ENCODE measurements at places on chromosomes 16 and 17.

- DNase-seq, result no peak
These were observed 19.7 kb upstream of the RCVRN start for GRCh38 chr17:9924735-9925191.

- DNase-seq, result no peak
These were observed 63.9 kb upstream of the CNEP1R1 start for GRCh38 chr16:49961089-49961488.

DNA sequence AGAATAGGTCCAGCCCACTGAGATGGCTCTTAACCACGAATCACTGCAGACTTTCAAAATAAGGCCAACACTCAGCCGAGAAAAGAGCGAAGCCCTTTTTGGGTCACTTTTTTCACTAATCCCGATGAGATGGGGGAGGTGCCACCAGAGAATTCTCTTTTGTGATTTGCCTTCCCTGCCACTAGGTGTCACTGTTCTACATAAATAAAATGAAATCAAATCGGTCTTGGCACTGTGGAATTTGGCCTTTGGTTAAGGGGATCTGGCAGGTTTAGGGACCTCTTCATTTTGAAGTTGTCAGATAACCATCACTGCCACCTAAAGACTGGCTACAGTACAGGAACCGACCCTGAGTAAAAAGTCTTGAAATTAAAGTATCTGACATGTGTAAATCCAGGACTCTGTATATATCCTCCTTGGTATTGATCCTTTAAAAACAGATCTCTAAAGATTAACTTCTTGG, 147.0 kb downstream of the HS3ST4 start:
- no peak for DNase-seq

- DNase-seq, result no peak
These were observed 5.7 kb downstream of the TRIM47 start for GRCh38 chr17:75872434-75873351.

GRCh38 chr16:15491411-15491810, 57.0 kb downstream of the BMERB1 start:
- no peak for DNase-seq

DNA sequence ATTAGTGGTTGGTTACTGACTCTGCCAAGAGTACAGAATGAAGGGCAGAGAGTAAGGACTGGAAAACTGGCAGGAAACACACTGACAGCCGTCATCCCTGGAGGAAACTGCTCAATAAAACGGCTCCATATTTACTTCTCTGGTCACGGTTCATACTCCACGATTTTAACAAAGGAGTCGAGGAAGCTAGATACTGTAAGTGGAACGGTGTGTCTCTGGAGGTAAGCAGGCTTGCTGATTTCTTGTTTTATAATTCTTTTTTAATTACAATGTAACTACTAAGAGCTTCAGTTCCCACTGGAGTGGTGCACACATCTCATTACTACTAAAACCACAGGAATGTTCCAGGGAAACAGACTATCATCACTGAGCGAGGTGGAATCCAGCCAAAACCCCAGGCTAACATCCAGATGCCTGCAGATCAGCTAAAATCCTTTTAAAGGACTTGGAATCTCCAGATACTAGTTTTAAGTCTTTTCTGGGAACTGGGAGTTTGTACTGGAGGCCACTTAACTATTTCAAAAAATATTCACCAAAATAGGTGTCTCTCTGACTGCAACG, 17.8 kb downstream of the SERPINF1 start:
- no peak for DNase-seq

DNA sequence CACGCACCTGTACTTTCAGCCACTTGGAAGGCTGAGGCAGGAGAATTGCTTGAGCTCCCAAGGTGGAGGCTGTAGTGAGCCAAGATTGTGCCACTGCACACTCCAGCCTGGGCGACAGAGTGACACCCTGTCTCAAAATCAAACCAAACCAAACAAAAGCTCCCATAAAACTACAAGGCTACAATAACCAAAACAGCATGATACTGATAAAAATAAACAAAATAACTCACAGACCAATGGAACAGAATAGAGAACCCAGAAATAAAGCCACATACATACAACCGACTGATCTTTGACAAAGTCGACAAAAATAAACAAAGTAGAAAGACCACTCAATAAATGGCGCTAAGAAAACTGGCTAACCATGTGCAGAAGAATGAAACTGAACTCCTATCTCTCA, 37.2 kb downstream of the BRD7 start:
- no peak for DNase-seq

GRCh38 chr17:27355419-27355818, 61.5 kb downstream of the WSB1 start:
- DNase-seq, result no peak

GRCh38 chr17:73820686-73821448, 176.6 kb upstream of the SDK2 start:
- DNase-seq, result no peak

DNA sequence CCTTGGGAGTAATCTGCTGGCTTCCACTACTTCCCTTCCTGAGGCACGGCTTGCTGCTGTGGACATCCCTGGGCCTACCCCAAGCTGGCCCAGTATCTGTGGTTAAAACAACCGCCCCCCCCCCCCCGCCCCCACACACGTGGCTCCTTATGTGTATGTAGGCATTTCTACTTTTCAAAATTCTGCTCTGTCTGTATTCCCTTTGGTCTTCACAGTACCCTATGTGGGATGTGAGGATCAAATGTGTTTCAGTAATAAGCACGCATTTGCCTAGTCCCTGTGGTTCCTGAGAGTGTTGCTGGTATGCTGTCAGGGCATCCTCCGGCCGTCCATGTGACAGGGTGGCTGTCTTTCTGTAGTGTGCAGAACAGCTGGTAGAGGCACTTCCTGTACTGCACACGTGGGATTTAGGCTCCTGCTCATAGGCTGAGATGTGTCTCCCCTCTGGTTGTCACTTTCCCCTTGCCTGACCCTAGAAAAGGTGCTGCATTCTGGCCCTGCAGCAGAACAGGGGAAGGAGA, 2.2 kb downstream of the NT5M start:
- DNase-seq, result peak; percentile 27

DNA sequence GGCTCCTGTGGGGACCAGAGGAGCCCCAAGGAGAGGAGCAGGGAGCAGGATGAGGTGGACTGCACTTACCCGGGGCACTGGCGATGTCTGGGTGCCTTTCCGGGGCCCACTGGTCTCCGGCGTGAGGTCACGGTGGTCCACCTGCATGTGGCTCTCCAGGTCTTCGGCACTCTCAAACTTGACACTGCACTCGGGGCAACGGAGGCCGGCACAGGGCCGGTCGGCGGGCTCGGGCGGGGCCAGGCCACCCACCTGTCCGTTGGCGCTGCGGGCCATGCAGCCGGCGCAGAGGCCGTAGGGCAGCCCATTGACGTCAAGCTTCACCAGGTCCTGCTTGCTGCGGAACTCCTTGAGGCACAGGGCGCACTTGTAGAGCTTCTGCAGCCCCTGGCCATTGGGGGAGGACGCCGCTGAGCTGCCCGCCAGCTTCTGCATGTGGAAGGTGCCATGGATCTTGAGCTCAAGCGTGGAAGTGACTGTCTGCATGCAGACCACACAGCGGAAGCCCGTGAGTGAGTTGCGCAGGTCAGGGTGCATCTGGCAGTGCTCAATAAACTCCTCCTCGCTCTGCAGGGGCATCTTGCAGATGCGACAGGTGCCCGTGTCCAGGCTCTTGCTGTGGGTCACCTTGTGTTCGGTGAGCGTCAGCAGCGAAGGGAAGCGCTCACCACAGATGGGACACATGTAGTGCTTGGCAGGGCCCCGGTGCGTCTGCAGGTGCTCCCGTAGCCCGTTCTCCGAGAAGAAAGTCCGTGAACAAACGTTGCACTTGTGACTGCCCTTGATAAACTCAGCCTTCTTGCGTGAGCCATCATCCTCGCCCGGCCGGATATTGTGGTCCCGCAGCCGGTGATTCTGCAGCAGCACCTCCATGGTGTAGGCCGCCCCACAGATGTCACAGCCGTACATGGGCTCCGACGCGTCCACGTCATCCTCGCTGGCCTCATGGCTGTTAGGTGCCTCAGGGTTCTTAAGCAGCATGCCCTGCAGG, 220.0 kb downstream of the ZNF423 start:
- no peak for DNase-seq

DNA sequence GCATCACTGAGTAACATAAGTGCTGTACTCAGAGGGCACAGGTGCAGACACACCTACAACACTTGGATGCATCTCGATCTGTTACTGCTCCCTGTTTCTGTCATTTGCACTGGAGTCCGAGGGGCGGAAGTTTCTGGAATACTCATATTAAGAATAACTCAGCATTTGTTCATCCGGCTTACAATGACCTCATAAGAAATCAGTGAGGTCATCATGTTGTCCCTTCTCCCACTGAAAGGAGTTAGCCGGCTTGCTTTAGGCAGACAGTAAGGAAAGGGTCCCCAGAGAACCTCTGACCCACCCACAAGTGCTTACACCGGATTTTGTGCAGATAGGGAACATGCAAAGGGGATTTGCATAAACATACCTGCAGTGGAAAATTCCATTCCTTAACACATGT, 344.7 kb downstream of the HAPSTR1 start:
- DNase-seq, result no peak

DNA sequence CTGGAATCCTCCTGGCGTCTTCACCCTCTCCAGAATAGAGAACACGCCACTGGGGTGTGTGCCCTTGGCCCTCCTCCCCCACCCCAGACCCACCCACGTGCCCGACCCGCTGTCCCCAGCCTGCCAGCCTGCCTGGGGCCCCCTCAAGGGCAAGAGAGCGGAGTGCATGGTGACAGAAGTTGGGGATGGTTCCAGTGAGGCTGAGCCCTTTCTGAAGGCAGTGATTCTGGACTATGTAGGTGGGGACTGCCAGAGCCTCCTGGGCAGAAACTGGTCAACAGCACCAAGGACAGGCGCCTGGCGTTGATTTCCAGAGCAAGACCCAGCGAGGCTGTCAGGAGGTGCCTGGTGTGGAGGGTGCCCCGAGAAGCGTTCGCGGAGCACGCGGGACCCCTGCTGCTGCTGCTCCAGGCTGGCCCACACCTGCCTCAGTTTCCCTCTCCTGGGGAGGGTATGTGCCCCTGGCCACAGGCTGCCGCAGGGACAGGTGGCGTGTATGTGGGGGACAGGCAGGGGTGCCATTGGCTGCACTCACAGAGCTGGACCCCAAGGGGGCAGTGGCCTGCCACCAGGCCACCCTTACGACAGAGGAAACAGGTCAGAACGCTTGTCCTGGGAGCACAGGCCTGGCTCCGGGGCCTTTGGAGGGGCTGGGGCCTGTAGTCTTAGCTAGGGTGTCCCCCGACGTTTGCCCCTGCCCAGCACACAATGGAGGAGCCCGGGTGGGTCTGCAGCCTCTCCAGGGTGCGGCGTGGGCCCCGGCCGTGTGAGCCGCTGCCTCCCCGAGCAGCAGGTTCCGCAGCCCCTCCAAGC, 1.2 kb downstream of the SSTR5 start:
- DNase-seq, result no peak
